ENCODE measurements at places on chromosomes 3 and 15.

- DNase-seq, result no peak
These were observed 370.9 kb downstream of the GABRG3 start for GRCh38 chr15:27341780-27342343.

- DNase-seq, result peak; percentile 29
These were observed 114.5 kb downstream of the RARB start for GRCh38 chr3:25542492-25543039.

- DNase-seq, result no peak
These were observed 212.2 kb downstream of the GABRG3 start for GRCh38 chr15:27183201-27183600.

- no peak for DNase-seq
These were observed 1340.5 kb downstream of the ROBO1 start for GRCh38 chr3:78427303-78427702.

DNA sequence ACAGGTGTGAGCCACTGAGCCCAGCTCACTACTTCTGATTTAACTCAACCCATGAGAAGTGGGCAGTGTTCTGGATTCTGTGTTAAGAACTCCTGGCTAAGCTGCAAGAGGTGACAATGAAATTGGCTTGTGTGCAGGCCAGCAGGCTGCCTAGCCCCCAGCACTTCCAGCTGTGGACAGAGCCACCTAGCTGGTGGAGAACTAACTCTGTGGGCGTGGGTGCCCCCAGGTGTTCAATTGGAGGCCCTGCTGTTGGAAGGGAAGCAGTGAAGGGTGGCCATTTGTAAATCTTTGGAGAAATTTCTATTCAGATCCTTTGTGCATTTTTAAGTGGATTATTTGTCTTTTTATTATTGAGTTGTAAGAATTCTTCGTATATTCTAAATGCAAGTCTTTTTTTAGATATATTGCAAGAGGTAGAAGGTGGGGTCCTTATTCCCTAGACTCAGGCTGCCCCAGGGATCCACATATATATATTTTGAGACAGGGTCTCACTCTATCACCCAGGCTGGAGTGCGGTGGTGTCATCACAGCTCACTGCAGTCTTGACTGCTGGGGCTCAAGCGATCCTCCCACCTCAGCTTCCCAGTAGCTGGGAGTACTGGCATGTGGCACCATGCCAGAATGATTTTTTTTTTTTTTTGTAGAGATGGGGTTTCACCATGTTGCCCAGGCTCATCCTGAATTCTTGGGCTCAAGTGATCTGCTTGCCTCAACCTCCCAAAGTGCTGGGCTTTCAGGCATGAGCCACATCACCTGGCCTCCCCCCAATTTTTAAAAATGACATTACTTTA, 7.2 kb upstream of the SCAMP5 start:
- DNase-seq, result no peak

GRCh38 chr15:80803580-80804525, 24.7 kb downstream of the CEMIP start:
- no peak for DNase-seq

GRCh38 chr3:118809696-118810498, 224.7 kb downstream of the IGSF11 start:
- no peak for DNase-seq

GRCh38 chr3:179233043-179233442, 17.9 kb downstream of the KCNMB3 start:
- DNase-seq, result no peak

DNA sequence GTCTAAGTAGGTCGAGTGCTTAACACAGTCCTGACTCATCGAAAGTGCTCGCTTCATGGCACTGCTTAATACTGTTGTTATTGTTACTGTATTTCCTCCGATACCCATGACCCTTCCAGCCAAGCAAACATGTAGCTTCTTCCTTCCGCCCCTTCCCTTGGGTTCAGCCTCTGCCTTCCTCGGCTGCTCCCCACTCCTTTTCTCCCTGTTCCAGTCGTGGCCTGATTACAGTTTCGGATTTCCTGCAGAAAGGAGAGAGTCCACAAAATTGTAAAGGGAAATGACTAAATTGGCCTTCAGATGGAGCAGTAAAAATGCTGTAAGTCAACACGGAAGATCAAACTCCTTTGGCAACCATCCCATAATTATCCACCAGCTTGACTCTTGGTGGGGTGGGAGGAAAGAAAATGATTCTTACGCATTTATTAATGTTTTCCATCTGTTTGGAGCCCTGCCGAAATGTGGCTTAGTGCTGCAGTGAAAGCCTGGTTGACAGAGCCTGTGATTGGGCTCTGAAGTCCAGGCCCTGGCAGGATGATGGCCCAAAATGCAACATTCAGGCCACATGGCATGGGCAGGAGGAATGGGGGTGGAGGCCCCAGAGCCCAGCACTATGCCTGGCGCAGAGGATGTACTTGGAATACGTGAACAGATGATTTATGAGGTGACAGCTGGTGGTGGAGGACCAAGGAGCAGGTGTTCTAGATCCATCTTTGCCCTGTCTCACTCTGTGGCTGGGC, 37.6 kb downstream of the FAM3D start:
- DNase-seq, result no peak

GRCh38 chr3:49122451-49122850, 1.8 kb upstream of the USP19 start:
- DNase-seq, result no peak

- no peak for DNase-seq
These were observed 13.7 kb downstream of the FLNB start for GRCh38 chr3:58021962-58022361.

DNA sequence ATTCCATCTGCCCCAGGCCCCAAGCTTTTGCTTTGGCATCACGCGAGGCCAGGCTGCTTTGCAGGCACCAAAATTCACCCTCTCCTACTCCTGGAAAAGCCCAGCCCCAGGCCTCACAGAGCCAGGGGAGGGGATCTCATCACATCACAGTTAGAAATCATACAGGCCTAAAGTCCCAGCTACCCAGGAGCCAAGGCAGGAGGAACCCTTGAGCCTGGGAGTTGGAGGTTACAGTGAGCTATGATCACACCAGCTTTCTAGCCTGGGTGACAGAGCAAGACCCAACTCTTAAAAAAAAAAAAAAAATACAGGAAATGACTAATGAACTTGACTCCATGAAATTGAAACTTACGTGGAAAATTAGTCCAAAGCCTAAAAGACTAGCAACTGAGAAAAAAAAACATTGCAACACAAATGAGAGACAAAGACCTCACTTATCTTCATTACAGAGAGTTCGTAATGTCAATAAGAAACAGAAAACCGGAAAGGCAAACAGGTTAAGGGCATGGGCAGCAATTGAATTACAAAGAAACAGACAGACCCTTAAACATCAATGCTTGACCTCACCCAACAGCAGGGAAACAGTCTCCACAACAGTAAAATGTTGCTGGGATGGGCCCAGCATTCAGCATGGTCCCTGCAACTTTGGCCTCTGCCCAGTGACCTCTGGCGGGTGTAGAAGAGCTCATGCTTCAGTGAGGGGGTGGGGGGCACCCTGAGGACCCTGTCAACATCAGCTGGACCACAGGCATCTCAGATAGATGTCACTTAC, 151.5 kb downstream of the LRRK1 start:
- DNase-seq, result no peak

- DNase-seq, result no peak
These were observed 101.2 kb downstream of the VGLL4 start for GRCh38 chr3:11542551-11542950.

GRCh38 chr3:152754303-152754702, 80.6 kb upstream of the P2RY1 start:
- DNase-seq, result no peak

GRCh38 chr3:32870373-32871095, 52.7 kb downstream of the TRIM71 start:
- DNase-seq, result no peak

GRCh38 chr3:137106612-137107240, 148.9 kb downstream of the IL20RB start:
- no peak for DNase-seq

GRCh38 chr3:175149675-175150074, 290.5 kb downstream of the NAALADL2 start:
- DNase-seq, result peak; percentile 100

DNA sequence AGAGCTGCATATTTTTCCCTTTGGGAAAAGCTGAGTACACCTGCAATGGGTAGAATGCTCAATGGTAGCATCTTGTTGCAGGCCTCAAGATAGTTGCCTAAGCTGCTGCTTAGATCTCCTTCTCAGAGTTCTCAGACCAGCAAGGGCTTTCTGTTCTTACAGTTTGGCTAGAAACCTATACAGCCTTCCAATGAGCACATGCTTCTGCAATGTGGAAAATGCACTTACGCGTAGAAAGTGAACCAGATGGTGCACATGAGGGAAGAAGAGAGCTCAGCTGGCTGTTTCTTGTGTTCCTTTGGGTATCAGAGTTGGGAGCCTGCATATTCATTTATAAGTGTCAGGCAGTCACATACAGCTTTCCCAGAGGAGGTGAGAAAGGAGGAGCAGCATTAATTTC, 136.4 kb downstream of the B3GALNT1 start:
- no peak for DNase-seq

GRCh38 chr3:136838641-136839555, 20.0 kb downstream of the SLC35G2 start:
- no peak for DNase-seq

DNA sequence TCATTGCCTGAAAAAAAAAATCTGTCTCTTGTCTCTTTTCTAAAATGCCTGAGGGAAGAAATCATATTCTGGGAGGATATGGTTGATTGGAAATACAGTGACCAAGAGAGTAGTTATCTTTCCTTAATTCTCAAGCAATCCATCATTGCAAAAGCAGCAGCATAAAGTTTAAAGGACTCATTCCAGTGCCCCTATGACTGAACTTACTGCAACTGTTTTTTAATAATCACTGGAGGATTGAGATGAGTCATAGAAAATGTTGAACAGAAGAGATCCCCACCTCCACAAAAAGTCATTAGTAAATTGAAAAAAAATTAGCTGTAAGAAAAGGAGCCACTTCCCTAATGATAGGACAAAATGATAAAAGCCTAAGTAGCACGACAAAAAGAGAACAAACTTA, 121.5 kb downstream of the SLC9A9 start:
- no peak for DNase-seq

GRCh38 chr3:178487752-178488151, 48.5 kb upstream of the KCNMB2 start:
- DNase-seq, result no peak

DNA sequence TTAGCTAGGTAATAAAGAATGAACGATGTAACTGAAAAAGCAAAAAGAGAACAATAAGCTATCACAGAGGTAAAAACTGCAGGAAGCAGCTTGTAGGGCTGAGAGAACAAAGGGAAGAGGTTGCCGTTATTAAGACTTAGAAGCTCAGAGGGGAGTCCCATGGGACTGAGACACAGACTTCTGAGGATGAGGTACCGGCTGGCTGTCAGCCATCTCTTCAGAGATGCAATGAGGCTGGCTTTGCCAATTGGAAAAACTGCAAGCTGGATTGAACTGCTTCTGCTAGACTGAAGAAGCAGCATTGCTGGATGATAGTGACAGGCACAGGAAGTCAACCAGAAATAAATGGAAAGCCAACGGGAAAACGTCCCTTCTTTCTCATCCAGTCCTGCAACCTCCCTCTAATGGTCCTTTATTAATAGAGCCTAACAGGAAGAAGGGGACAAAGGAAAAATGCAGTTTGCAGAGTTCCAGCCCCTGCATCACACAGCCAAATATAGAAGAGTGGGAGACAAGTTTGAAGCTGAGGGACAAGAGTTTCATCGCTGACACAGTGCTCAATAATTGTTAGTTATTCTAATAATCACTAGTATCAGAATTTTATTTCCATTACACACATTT, 21.1 kb upstream of the KLHL6 start:
- peak; percentile 76 for DNase-seq

DNA sequence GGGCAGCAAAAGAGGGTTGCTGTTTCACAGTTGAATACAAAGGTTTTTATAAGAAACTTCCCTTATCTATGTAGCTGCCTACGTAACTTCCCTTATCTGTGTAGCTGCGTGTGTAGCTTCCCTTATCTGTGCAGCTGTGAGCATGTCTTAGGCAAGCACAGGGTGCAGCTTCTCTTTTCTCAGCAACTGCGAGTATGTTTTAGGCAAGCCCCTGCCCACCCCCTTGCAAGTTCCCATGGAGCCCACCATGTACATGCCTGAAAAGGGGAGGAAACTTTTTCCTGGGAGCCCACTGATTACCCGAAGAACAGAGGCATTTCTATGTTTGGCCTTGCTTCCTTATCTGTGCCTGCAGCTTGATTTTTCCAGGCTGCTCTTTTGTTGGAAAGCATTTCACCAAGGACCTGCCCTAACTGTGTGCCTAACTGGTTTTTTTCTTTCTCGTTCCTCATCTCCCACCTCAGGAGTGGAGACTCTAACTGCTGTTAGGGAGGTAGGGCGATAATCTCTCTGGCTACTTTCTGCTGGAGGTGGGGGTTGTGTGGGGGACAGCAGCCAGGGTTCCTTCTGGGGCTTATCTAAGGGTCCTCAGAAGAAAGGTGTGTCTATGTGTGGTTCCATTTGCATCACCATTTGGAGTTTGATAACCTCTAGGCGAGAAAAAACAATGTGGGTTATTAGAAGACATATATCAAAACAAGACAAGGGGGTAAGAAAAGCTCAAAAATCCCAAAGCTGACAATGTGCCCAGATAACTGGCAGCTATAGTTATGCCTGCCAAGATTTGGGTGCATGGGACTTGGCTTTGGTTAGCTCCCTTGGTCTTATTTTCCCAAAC, 26.0 kb downstream of the SORD start:
- no peak for DNase-seq

GRCh38 chr15:70327856-70328678, 230.3 kb upstream of the TLE3 start:
- no peak for DNase-seq

DNA sequence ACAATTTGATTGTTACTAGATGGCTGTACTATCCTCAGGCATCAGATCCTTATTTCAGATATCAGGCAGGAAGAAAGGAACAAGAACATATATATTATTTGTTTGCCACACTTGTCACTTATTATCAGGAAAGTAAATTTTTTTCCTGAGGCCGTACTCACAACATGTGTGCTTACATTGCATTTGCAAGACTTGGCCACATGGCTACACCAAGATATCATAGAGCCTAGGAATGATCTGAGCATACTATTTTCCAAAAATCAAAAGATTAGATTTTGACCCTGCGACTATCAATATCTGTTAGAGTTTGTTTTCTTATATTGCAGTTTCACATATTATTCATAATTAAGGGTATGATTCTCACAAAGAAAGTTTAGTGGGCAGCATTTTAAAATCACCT, 426.2 kb upstream of the BCHE start:
- no peak for DNase-seq

Measured in NCI-H1105 (cell line).